Smooth muscle cell of the pulmonary artery (primary cell): ENCODE measurements at places on chromosomes 5 and 9. TPM values are rescaled to one million over a fixed set of nuclear protein-coding genes. Genes with fewer than 3 reads are reported as not detected.

Gene MSMP
- 0.43 TPM in 1 of 2 replicates, not detected in the other for total RNA-seq

Gene GARIN3
- not detected in 2 replicates for total RNA-seq

Gene SMIM27
- 2.9 and 3.5 TPM in 2 replicates for total RNA-seq

Gene IFNE
- 10.4 and 30.1 TPM in 2 replicates for total RNA-seq

Gene RASEF
- total RNA-seq: 0.07 TPM in 2 replicates

Gene GPRIN1
- total RNA-seq: 2.1 and 2.9 TPM in 2 replicates

Gene TMC1
- total RNA-seq: 0.17 and 0.59 TPM in 2 replicates

Gene TIMD4
- not detected in 2 replicates for total RNA-seq

Gene NTNG2
- total RNA-seq: 3.4 and 3.8 TPM in 2 replicates

Gene SHB
- total RNA-seq: 31.1 and 37.4 TPM in 2 replicates

Gene GHR
- 2.4 and 6.2 TPM in 2 replicates for total RNA-seq

Gene FCN1
- total RNA-seq: not detected in 2 replicates

Gene MTMR12
- 18.0 and 25.3 TPM in 2 replicates for total RNA-seq

Gene NKD2
- total RNA-seq: 0.50 and 3.5 TPM in 2 replicates

Gene HAVCR2
- 0.33 and 0.39 TPM in 2 replicates for total RNA-seq

Gene UGT3A1
- total RNA-seq: not detected in 2 replicates

Gene C5
- total RNA-seq: 5.1 and 5.3 TPM in 2 replicates

Gene PCDHA1
- 0.20 TPM in 1 of 2 replicates, not detected in the other for total RNA-seq

Gene BTNL9
- not detected in 2 replicates for total RNA-seq

Gene CYLC2
- total RNA-seq: not detected in 2 replicates

Gene IRX4
- total RNA-seq: not detected in 2 replicates

Gene EGFL7
- 28.3 and 40.9 TPM in 2 replicates for total RNA-seq

Gene C9orf153
- 0.98 and 0.99 TPM in 2 replicates for total RNA-seq

Gene CARD9
- 0.85 and 3.1 TPM in 2 replicates for total RNA-seq

Gene RNF183
- total RNA-seq: not detected in 2 replicates

Gene IFNA2
- total RNA-seq: not detected in 2 replicates

Gene C5orf22
- 18.1 and 20.5 TPM in 2 replicates for total RNA-seq

Gene WHRN
- total RNA-seq: 1.6 and 3.0 TPM in 2 replicates

Gene PRR7
- total RNA-seq: 5.7 and 11.4 TPM in 2 replicates

Gene SLC25A2
- 0.13 and 0.26 TPM in 2 replicates for total RNA-seq

Gene LARP1
- total RNA-seq: 76.8 and 109 TPM in 2 replicates

Gene PRRX2
- 11.3 and 17.9 TPM in 2 replicates for total RNA-seq

Gene PTGS1
- 93.5 and 257 TPM in 2 replicates for total RNA-seq

Gene TRPM6
- total RNA-seq: 0.03 and 0.07 TPM in 2 replicates

Gene DMRTA1
- 0.13 and 0.66 TPM in 2 replicates for total RNA-seq

Gene RANBP17
- total RNA-seq: 8.7 and 12.5 TPM in 2 replicates

Gene ZNF474
- 0.26 and 0.66 TPM in 2 replicates for total RNA-seq

Gene REEP2
- 11.2 and 29.8 TPM in 2 replicates for total RNA-seq

Gene PCDHGB2
- total RNA-seq: 3.2 and 3.9 TPM in 2 replicates

Gene GSN
- 602 and 638 TPM in 2 replicates for total RNA-seq

Gene PCDHGB7
- 13.8 and 14.7 TPM in 2 replicates for total RNA-seq

Gene ENTR1
- total RNA-seq: 25.6 and 45.6 TPM in 2 replicates

Gene COL15A1
- 77.7 and 229 TPM in 2 replicates for total RNA-seq

Gene IRX2
- 0.69 and 1.8 TPM in 2 replicates for total RNA-seq

Gene CBY3
- total RNA-seq: 0.20 TPM in 1 of 2 replicates, not detected in the other

Gene SLC1A3
- 0.46 and 20.0 TPM in 2 replicates for total RNA-seq

Gene SPINK13
- not detected in 2 replicates for total RNA-seq

Gene ARL14EPL
- total RNA-seq: not detected in 2 replicates

Gene PRUNE2
- total RNA-seq: 27.0 and 135 TPM in 2 replicates

Gene PHYHD1
- total RNA-seq: 4.9 and 9.3 TPM in 2 replicates

Gene FBP1
- not detected in 2 replicates for total RNA-seq

Gene LCN2
- total RNA-seq: not detected in 2 replicates

Gene CCDC180
- 0.76 and 2.4 TPM in 2 replicates for total RNA-seq

Gene SUB1
- total RNA-seq: 74.0 and 104 TPM in 2 replicates

Gene MYMK
- total RNA-seq: not detected in 2 replicates
